WTC11 (cell line): ENCODE measurements at places on chromosomes 3 and 15. TPM values are rescaled to one million over a fixed set of nuclear protein-coding genes. Genes with fewer than 3 reads are reported as not detected.
A peak's percentile ranks its signal among the peaks of the same experiment; 100 is the strongest.

GRCh38 chr3:108862865-108863798, 40.5 kb downstream of the TRAT1 start:
- H3K27me3 ChIP-seq: no peaks in the 10 kb centered on the region
- no peak overlapping the region; the same call in 1 of the 2 replicates for H3K27ac ChIP-seq
- peaks cover 47% of the 10 kb centered on the region for H3K4me1 ChIP-seq
- no peak for DNase-seq

- no peaks in the 10 kb centered on the region for H3K36me3 ChIP-seq
- no peak overlapping the region for H3K4me3 ChIP-seq
- no peak for DNase-seq
- H3K27me3 ChIP-seq: peaks cover 22% of the 10 kb centered on the region
Measured at GRCh38 chr15:101497017-101497416, 7.5 kb upstream of the PCSK6 start.

DNA sequence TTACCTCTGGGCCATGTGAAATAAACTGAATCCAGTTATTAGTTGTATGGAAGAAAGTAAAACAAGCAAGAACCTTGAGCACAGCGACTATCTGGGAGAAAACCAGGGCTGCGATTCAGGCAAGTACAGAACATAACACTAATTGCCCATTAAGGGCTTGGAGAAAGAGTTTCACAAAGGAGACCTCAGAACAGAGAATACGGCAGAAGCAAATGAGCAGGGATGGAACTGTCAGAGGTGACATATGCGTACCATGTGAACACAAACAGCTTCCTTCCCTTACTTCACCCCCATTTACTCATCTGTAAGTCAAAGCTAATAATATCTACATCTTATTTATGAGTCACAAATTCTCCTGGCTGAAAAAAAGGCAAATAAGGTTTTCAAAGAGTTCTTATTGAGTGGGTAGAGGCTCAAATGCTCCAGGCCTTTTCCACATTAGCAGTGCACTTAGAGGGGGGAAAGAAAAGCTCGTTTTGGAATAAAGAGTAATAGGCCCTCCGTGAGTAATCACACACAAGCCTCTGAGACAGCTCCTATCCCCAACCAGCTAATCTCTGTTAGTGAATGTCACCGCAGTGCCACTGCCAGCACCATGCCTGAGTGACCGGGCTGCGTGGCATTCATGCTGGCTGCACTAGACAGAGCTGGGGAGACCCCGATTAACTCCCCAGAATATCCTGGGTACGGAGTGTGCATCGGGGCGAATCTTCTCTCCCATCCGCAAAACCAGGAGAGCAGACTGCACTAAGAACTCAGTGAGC, 2.6 kb downstream of the PCSK6 start:
- H3K4me1 ChIP-seq: no peaks in the 10 kb centered on the region
- DNase-seq: no peak
- H3K27me3 ChIP-seq: peaks cover 44% of the 10 kb centered on the region
- no peak overlapping the region for H3K27ac ChIP-seq
- no peak overlapping the region for H3K4me3 ChIP-seq

DNA sequence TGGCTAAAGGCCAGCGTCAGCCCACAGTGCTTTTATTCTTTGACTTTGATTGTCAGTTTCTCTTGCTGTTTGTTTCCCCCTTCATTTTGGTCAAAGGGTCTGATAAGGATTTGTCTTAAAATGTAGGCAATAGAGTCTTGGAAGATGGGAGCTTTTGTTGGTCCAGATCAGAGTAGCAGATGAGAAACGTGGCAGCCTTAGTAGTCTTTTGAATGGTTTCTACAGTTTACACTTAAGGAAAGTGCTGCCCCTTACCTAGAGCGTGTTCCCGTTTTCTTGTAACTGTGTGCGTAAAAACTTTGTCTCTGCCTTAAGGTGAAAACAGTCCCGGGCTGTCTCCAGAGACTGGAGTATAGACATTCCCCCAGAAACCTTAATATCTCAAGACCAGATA, 630 bp downstream of the LXN start:
- peak overlapping the region; percentile 90 for H3K27ac ChIP-seq
- peaks cover 8% of the 10 kb centered on the region; the same call in 1 of the 2 replicates for H3K36me3 ChIP-seq
- no peak for DNase-seq
- peak overlapping the region; percentile 87 for H3K4me3 ChIP-seq
- no peaks in the 10 kb centered on the region for H3K27me3 ChIP-seq

DNA sequence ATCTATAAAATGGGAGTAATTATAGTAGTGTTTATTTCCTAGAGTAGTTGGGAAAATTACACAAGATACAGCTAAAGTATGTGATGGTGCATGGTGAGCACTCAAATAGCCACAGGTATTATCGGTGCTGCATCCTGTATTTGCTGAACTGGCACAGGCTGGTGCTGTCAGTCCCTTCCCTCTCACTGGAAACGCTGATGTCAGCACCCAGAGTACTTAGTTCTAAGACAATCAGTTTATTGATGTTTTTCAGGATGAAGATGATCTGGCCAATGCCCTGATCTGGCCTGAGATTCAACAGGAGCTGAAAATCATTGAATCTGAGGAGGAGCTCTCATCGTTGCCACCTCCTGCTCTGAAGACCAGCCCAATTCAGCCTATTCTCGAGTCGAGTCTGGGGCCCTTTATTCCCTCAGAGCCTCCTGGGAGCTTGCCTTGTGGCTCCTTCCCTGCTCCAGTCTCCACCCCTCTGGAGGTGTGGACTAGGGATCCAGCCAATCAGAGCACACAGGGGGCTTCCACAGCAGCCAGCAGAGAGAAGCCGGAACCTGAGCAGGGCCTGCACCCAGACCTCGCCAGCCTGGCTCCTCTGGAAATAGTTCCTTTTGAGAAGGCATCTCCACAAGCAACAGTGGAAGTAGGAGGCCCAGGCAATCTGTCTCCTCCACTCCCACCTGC, 49.7 kb downstream of the TMEM39A start:
- no peaks in the 10 kb centered on the region for H3K27me3 ChIP-seq
- no peaks in the 10 kb centered on the region; the same call in 1 of the 2 replicates for H3K4me1 ChIP-seq
- no peak overlapping the region for H3K4me3 ChIP-seq
- peaks cover 9% of the 10 kb centered on the region for H3K36me3 ChIP-seq
- DNase-seq: peak; percentile 25

GRCh38 chr3:147554332-147554731, 145.2 kb downstream of the ZIC1 start:
- no peak overlapping the region for H3K27ac ChIP-seq
- no peak for DNase-seq
- no peaks in the 10 kb centered on the region for H3K27me3 ChIP-seq
- H3K36me3 ChIP-seq: no peaks in the 10 kb centered on the region
- H3K4me1 ChIP-seq: no peaks in the 10 kb centered on the region

DNA sequence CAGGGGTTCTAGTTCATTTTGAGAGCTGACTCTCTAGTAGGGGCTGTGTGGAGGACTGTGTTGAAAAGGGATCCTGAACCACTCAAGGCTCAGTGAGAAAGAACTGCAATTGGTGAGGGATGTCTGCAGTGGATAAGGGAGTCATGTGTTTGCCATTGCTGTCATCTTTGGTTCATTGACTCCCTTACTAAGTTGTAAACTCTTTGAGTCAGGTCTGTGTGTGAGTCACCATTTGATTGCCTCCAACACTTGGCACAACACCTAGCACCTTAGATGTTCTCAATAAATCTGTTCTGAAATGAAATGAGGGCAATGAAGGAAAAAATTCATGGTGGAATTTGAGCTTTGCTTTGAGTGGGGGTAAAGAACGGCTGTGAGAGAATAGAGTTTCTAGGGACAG, 51.7 kb downstream of the PLS1 start:
- H3K27ac ChIP-seq: peak overlapping the region; percentile 79
- peaks cover 42% of the 10 kb centered on the region for H3K4me1 ChIP-seq
- no peak for DNase-seq
- no peaks in the 10 kb centered on the region for H3K27me3 ChIP-seq

GRCh38 chr15:79230766-79231165, 51.8 kb upstream of the ANKRD34C start:
- DNase-seq: no peak
- H3K27ac ChIP-seq: no peak overlapping the region
- H3K27me3 ChIP-seq: no peaks in the 10 kb centered on the region; the same call in 1 of the 2 replicates
- H3K4me3 ChIP-seq: no peak overlapping the region
- H3K4me1 ChIP-seq: no peaks in the 10 kb centered on the region
- H3K36me3 ChIP-seq: no peaks in the 10 kb centered on the region

- DNase-seq: no peak
- H3K27ac ChIP-seq: no peak overlapping the region
- peaks cover 18% of the 10 kb centered on the region for H3K36me3 ChIP-seq
- no peaks in the 10 kb centered on the region for H3K4me1 ChIP-seq
Measured at GRCh38 chr3:49779358-49780079, 6.8 kb downstream of the IP6K1 start.

DNA sequence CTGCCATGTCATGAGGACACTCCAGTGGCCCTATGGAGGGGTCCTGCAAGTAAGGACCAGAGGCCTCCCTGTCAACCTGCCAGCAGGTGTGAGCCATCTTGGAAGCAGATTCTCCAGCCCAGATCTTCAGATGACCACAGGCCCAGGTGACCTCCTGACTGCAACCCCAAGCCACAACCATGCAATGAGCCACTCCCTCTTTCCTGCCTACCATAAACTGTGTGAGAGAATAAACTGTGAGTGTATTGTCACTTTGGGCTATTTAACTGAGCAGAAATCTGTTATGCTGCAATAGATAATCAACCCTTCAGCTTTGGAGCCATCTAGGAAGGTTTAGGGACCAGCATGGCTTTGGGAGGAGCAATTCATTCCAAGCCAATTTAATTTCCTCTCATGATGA, 367.9 kb downstream of the SHQ1 start:
- no peaks in the 10 kb centered on the region for H3K36me3 ChIP-seq
- DNase-seq: no peak
- H3K4me1 ChIP-seq: peaks cover 14% of the 10 kb centered on the region
- no peaks in the 10 kb centered on the region for H3K27me3 ChIP-seq
- no peak overlapping the region for H3K27ac ChIP-seq
- H3K4me3 ChIP-seq: no peak overlapping the region

The CAMKV gene
- total RNA-seq: 56.0 to 58.2 TPM (median 56.6 TPM) in 3 replicates

DNA sequence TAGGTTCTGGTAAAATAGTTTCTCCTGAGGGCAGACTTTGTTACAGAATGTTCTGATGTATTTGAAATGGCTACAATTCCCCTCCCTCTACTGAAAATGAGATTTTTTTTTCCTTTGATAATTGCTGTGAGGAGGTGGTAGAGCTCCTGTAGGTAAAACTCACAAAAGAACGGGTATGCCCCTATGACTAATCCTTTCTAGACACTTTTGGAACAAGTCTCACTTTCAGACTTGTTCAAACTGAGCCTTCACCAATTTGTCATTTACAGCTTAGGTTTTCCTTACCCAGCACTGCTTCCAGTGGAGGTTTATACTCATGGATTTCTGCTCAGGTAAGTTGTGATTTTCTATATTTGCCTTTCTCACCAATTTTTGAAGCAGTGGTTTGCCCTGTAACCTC, 115.6 kb downstream of the NLGN1 start:
- no peak for DNase-seq
- no peak overlapping the region for H3K27ac ChIP-seq
- no peak overlapping the region for H3K4me3 ChIP-seq
- no peaks in the 10 kb centered on the region for H3K4me1 ChIP-seq
- no peaks in the 10 kb centered on the region for H3K36me3 ChIP-seq

GRCh38 chr15:75172284-75172820, 29.3 kb upstream of the C15orf39 start:
- no peak for DNase-seq
- H3K4me3 ChIP-seq: no peak overlapping the region
- peaks cover 11% of the 10 kb centered on the region for H3K4me1 ChIP-seq
- H3K36me3 ChIP-seq: no peaks in the 10 kb centered on the region; the same call in 1 of the 2 replicates
- no peak overlapping the region for H3K27ac ChIP-seq

The LRTM1 gene
- total RNA-seq: not detected in 3 replicates

DNA sequence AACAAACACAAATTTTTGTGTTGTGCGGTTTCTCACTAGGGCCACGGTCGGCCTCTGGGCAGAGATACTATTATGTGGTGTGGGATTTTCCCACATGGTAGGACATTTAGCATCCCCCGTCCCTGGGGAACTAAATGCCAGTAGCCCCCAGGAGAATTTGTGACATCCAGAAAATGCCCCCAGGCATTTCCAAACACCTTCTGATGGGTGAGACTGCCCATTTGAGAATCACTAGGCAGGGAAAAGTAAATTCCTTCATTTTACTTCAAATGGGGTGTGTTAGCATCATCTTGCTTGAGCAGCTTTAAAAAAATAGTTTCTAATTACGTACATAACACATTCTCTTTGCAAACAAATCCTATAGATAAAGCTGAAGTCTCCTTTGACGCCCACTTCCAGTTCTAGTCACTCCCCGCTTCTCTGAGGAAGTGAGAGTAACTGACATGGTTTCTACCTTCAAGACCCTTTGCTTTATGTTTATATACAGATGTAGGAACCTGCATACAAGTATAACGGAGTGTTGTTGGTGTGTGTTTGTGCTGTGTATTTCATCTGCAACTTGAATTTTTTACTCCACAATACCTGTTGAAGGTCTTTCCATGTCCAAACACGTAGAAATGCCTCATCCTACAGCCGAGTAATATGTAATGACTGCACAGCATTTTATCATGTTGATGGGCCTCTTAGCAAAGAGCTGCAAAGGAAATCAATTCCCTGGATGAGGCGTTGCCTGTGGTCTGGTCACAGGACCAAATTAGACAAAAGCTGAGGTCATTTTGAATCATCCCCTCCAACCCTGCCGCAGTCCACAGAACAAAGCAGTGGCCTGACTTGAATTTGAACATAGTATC, 31.4 kb upstream of the ZBTB38 start:
- no peaks in the 10 kb centered on the region for H3K36me3 ChIP-seq
- no peaks in the 10 kb centered on the region for H3K27me3 ChIP-seq
- no peak overlapping the region for H3K27ac ChIP-seq
- peaks cover 18% of the 10 kb centered on the region for H3K4me1 ChIP-seq
- DNase-seq: no peak
- no peak overlapping the region for H3K4me3 ChIP-seq

DNA sequence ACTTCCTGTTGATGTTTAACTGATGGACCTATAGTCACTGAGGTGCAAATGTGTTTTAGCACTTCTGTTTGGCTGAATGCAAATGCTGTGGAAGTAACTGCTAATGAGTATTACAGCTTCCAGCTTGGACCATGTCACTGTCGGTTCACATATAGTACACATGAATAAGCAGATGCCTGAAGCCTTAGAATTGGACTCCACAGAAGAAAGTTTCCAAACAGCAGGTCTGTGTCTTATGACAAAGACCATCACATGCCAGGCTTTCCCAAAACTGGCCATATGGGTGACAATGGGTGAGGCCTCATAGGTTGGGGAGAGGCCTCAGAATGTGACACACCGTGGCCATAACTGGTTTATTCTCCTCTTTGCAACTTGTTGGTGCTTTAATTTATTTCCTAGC, 241.8 kb downstream of the WNT5A start:
- no peak for DNase-seq
- H3K4me3 ChIP-seq: no peak overlapping the region
- H3K27ac ChIP-seq: no peak overlapping the region
- peaks cover 12% of the 10 kb centered on the region for H3K4me1 ChIP-seq

The ACAD9 gene
- total RNA-seq: 31.2 to 35.2 TPM (median 31.8 TPM) in 3 replicates

DNA sequence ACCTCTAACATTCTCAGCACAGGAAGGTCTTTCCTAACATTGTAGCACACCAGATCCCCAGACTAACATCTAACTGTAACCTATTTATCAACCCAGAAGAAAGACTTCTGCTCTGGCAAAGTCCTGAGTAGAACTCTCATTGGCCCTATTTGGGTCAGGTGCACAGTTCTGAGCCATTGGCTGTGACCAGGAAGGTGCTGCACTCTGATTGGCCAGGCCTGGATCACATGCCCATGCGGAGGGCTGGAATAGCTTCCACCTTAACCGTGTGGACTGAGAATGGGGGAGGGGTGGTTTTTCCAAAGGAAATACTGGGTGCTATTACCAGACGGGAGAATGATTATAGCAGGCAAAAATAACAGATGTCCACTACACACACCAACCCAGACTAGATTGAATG, 11.5 kb downstream of the FEZF2 start:
- H3K4me3 ChIP-seq: no peak overlapping the region
- H3K36me3 ChIP-seq: no peaks in the 10 kb centered on the region
- H3K27ac ChIP-seq: no peak overlapping the region
- DNase-seq: peak; percentile 33

The CCDC191 gene
- 1.6 to 1.7 TPM (median 1.7 TPM) in 3 replicates for total RNA-seq
